Activated CD8-positive, alpha-beta memory T cell treated with anti-CD3 and anti-CD28 coated beads, Interleukin-2, amount 50 U/mL, for 48 hours (primary cell): ENCODE measurements at places on chromosomes 2 and 18.

GRCh38 chr2:239293775-239294430 lies 106.9 kb downstream of the HDAC4 start:
- peak; percentile 72 for DNase-seq

- no peak for DNase-seq
These were observed 133.3 kb downstream of the PTRHD1 start for GRCh38 chr2:24659862-24660261.

DNA sequence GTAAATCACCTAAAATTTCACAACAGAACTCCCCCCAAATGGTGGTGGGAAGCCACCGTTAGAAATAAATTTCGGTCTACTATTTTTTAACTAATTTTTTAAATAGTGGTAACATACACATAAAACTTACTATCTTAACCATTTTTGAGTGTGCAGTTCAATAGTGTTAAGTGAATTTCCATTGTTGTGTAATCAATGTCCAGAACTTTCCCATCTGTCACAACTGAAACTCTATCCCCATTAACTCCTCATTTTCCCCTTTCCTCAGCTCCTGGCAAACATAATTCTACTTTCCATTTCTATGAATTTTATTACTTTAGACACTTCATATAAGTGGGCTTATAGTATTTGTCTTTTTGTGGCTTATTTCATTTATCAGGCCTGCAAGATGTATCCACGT lies 34.1 kb upstream of the HNMT start:
- DNase-seq = no peak

- peak; percentile 42 for DNase-seq
These were observed 40.0 kb downstream of the MARCO start for GRCh38 chr2:118982039-118982438.

GRCh38 chr18:27314996-27315395 lies 129.9 kb upstream of the CHST9 start:
- DNase-seq = no peak

GRCh38 chr2:230447455-230448451 lies 31.8 kb downstream of the SP100 start:
- DNase-seq = no peak

GRCh38 chr2:134023854-134024253 lies 230.0 kb upstream of the MGAT5 start:
- DNase-seq = no peak

DNA sequence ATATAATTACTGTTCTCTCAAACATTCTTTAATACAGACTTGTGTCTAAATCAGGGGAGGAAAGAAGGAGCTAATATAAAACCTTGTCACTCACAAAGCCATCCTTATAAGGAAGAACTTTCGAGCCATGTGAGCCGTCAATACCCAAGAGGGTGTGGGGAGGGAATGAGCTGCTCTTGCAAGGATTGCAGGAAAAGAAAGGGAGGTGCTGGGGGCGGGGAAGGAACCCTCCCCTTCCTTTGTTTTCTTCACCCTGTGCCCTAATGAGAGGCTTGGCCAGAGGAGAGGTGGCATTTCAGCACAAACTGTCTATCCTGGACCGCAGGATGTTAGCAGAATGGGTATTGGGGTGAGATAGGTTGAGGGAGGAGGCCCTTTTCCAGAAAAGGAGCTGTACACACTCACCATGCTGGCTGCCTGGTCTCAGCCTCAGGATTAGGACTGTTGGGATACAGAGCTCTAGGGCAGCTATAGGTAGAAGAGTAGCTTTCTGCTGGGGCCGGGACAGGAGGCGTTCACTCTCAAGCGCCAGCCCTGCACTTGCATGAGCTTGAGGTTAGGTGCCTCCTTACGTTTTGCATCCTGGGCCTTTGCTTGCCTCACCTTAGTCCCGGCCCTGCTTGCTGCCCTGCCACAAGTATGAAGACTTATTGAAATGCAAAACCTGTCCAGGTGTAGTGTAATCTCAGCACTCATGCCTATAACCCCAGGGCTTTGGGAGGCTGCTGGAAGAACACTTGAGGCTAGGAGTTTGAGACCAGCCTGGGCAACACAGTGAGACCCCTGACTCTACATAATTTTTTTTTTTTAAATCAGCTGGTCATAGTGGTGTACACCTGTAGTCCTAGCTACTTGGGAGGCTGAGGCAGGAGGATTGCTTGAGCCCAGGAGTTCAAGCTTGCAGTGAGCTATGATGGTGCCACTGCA lies 190.5 kb downstream of the LOXHD1 start:
- no peak for DNase-seq

GRCh38 chr18:11514267-11514666 lies 95.1 kb upstream of the SLC35G4 start:
- DNase-seq = no peak

DNA sequence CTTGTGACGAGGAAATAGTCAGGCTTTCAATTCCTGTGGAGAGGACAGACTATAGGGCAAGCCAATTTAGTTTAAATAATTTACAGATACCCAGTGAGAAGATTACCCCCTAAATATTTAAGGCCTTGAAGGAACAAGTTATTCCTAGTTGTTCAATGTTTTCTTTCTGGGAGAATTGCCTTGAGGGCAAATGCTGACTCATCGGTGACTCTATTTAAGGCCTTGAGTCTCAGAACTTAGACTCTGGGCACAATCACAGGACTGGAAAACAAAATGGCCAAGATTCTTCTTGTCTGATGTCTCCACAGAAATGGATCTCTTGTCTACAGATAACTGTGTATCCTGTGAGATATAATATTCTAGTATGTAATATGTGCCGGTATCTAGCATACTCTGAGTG lies 467.1 kb downstream of the SUCLG1 start:
- DNase-seq = no peak

DNA sequence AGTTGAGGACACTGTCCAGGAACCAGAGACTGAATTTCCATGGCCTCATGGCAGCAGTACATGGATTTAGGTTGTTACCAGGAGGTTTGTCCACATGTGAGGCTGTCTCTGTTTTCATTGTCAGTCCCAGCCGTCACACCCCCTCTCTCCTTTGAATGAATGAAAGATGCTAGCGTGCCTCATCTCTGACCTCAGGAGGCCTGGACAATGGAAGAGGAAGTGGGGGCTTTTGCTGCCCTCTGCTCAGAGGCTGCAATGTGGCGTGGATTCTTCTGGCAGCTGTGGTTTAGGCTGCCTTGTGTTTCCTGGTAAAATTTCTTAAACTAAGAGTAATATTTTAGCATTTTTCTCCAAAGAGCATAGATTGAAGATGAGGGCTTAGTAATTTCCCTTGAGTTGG lies 47.5 kb downstream of the RAB31 start:
- DNase-seq = no peak

DNA sequence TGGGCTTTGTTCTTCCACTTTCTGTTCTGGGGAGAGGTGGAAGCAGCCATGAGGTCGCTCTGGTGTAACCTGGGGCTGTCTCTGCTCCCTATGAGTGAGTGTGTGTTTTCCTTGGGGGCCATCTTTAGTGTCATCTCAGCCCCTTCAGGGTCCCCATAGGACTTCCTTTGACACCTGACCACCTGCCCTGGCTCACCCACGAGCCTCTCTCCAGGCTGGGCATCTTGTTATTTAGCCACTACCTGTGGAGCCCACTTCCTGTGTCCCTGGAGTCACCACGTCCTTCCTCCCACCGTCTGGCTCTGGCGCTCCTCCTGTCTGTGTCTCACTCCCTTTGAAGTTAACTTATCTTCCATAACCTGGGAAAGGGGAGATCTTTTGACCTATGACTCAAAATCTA lies 176.0 kb downstream of the UXS1 start:
- no peak for DNase-seq

DNA sequence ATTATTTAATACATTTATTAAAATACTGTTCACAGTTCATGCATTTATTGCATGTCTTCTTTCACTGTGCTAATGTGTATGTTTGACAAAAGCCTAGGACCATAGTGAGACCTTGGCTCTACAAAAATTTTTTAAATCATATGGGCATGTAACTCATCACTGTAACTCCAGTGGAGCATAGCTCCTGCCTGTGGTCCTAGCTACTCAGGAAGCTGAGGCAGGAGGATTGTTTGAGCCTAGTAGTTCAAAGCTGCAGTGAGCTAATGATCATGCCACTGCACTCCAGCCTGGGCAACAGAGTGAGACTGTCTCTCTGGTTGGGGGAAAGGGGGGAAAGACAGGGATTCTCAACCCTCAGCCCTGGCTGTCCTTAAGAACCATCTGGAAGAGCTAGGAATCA lies 137.8 kb downstream of the PRKCE start:
- DNase-seq = no peak

GRCh38 chr18:23341383-23341782 lies 111.7 kb upstream of the RIOK3 start:
- no peak for DNase-seq

GRCh38 chr2:156319811-156320485 lies 12.6 kb downstream of the NR4A2 start:
- no peak for DNase-seq

DNA sequence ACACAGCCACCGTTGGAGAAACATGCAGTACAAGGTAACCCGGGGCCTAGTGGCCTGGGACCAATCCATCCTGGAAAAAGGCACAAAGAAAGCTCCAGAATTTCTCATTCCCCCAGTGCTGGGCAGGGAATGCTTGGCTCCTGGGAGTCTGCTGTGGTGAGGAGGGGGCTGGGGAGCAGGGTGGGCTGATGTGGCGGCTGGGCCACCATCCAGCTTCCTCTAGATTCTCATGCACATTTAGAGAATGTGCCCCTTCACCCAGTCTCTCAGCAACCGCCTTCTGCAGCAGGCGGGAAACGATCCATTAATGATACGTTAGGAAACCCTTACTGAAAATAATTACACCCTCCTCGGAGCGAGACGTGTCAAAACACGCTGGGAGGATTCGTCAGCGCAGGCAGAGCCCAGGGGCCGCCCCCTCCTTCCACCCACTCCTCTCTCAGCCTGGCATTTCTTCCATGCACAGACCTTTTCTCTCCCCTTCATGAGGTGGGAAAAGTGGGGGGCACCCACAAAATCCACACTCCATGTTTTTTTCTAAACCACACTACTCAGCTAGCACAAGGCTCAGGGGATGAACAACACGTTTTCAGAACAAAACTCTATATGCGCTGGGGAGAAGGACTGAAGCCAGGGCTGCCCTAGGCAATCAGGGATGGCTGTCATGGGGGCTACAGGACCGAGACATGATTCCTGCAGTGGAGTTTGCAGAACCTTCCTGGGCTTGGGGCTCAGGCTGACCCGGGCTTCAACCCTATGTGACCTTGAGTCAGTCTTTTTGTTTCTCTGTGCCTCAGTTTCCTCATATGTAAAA lies 56.1 kb upstream of the SMAD7 start:
- DNase-seq = no peak

DNA sequence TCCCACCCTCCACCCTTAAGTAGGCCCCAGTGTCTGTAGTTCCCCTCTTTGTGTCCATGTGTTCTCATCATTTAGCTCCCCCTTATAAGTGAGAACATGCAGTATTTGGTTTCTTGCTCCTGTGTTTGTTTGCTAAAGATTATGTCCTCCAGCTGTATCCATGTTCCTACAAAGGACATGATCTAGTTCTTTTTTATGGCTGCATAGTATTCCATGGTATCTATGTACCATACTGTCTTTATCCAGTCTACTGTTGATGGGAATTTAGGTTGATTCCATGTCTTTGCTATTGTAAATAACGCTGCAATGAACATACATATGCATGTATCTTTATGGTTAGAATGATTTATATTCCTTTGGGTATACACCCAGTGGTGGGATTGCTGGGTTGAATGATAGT lies 150.1 kb upstream of the PGAP1 start:
- no peak for DNase-seq

GRCh38 chr2:47725808-47726207 lies 57.1 kb upstream of the MSH6 start:
- no peak for DNase-seq

- no peak for DNase-seq
These were observed 551.7 kb downstream of the ARHGAP15 start for GRCh38 chr2:143680885-143681405.

GRCh38 chr2:231600619-231601355 lies 8.1 kb downstream of the TEX44 start:
- DNase-seq = no peak

- DNase-seq = no peak
These were observed 63.0 kb downstream of the STK25 start for GRCh38 chr2:241445426-241445825.

GRCh38 chr2:190344276-190344827 lies 963 bp downstream of the INPP1 start:
- no peak for DNase-seq

DNA sequence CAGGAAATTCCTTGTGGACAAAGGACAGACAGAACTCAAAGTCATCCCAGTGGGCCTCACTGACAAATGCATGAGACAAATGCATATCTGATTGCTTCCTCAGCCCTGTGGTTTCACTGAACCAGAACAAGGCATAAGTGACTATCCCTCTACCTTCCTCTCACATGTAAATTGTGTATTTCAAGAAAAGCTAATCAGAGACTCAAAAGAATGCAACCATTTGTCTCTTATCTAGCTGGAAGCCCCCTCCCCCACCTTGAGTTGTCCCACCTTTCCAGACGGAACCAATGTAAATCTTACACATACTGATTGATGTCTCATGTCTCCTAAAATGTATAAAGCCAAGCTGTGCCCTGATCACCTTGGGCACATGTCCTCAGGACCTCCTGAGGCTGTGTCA lies 102.0 kb upstream of the TMEM200C start:
- no peak for DNase-seq

- DNase-seq = no peak
These were observed 140.5 kb downstream of the PTH2R start for GRCh38 chr2:208546860-208547650.

DNA sequence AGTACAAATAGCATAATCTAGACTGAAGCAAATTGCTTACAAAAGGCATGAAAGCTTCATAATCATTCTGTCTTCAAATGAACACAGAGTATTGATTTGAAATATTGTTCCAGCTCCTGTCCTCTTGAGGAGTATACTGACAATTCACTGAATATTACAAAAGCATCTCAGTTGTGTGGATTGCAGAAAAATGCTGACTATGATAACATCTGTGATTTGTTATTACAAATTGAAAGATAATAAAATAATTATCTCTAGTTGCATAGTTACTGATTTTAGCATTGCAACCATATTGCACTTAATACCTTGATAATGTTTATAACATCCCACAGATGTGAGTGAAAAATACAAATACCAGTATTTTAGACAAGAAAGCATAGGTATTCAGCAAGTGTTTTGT lies 49.2 kb upstream of the FN1 start:
- no peak for DNase-seq

DNA sequence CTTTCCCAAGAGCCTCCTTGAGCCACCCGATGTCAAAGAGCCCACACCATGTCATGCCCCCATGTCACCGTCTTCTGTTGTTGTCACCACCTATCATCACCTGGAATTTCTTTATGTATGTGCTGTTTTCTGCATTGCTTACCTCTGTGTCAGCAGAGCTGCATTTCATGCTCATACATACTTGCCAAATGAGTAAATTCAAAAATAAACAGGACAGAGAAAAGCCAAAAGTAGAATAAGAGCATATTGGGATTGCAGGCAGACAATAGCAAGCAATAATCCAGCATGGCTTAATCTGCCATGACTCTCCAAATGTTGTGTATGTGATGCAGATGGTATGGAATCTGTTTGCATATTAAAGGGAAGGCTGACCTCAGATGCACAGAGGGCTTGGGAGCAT lies 15.3 kb upstream of the RGPD4 start:
- DNase-seq = no peak
